Activated T-cell treated with anti-CD3 and anti-CD28 coated beads for 24 hours (primary cell): ENCODE measurements at places on chromosomes 5 and 9.
A peak's percentile ranks its signal among the peaks of the same experiment; 100 is the strongest.

DNA sequence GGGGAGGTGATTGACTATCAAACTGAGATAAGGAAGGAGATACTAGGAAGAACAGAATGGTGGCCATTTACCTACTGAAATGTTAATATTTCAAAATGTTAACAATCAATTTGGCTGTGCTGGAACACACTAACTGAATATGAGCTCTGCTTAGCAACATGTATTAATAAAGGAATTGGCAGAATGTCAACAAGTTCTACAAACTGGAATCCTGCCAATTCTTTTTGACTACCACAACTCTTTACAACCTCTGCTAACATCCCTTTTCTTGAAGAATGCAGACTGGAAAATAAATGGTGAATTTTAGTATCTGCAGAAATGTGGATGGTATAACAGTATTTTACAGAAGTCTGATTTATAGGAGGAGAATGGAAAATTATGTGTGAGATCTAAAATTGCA lies 446.4 kb downstream of the ISL1 start:
- no peak for DNase-seq

GRCh38 chr9:124664143-124664542 lies 107.0 kb downstream of the NR6A1 start:
- no peak for DNase-seq

GRCh38 chr5:95808686-95809413 lies 13.7 kb downstream of the GLRX start:
- DNase-seq, result peak; percentile 69

DNA sequence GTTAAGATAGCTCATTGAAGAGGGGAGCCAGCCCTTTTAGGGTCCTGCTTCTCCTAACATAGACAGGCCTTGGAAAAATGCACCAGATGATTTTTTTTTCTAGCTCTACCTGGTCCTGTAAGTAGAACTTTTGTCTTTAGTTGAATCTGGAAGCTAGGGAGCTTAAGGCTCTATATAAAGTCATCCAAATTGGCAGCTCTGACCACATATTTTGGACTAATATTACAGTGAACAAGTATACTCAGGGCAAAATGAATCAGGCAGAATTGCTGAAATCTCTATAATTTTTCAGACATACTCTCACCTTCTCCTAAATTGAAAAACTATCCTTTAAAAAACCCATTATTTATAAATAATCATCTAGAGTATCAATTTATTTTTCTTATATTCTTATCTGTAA lies 375.6 kb downstream of the OSTF1 start:
- no peak for DNase-seq

DNA sequence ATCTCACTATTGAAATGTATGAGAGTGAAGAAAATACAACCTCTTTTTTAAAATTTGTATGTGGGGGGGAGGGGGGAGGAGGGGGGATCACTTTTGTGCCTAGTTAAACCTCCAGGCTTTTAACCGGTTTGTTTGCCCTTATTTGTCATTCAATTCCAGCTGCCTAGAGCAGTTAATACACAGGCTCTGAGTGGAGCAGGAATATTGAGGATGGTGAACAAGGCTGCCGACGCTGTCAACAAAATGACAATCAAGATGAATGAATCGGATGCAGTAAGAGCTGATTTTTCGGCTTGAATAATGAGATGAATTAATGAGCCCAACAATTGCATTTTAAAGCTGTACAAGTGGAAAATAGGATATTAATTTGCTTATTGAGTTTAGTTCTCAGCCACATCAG lies 28.7 kb upstream of the SNX24 start:
- DNase-seq, result no peak

DNA sequence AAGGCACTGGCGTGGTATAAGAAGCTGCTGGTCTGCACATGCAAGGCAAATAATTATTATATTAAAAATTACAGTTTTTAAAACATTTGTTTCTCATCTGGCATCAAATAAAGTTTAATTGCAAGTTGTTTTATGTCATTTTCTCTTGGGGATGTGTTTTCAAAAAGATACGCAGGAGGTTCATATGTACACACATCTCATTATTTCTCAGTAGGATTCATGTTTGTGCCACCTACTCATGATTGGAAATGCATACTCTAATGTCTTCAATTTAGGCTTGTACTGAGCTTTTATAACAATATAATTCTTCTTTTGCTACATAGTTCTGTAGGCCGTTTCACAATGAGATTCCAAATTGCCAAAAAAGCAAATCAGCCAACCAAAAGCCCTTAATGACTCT lies 244.2 kb upstream of the MEF2C start:
- no peak for DNase-seq

DNA sequence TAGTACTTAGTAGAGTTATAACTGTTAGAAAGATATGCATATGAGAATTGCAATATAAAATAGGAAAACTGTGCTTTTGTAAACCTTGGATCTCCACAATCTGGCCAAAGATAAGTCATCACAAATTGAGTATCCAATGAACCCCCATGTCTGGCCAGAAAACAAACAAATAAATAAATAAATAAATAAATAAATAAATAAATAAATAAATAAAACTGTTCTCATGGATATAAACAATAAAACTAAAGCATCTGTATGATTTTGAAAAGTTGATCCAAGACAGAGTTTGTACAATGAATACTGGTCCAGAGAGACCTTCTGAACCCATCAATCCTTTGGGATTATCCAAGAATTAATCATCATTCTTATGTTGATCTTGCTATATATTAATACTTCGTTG lies 367.6 kb upstream of the CDH9 start:
- DNase-seq, result no peak

- DNase-seq, result no peak
These were observed 120.0 kb upstream of the ACOT12 start for GRCh38 chr5:81513982-81514381.

DNA sequence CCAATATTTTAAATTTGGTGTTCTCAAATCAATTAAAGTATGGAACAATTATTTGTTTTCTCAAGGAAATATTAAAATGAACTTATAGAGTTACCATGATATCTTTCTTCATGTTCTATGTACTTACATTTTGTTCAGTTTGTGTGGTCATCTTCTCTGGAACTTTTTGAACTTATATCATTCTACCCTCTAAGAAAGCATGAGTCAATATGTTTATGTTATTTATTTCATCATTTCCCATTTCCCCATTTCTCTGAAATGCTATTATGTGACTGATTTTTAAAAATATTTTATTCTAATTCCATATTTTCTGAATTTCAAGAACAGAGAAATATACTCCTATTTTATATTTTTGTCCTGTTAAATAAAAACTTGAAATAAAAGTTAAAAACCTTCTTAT lies 123.5 kb upstream of the ACOT12 start:
- DNase-seq, result no peak

DNA sequence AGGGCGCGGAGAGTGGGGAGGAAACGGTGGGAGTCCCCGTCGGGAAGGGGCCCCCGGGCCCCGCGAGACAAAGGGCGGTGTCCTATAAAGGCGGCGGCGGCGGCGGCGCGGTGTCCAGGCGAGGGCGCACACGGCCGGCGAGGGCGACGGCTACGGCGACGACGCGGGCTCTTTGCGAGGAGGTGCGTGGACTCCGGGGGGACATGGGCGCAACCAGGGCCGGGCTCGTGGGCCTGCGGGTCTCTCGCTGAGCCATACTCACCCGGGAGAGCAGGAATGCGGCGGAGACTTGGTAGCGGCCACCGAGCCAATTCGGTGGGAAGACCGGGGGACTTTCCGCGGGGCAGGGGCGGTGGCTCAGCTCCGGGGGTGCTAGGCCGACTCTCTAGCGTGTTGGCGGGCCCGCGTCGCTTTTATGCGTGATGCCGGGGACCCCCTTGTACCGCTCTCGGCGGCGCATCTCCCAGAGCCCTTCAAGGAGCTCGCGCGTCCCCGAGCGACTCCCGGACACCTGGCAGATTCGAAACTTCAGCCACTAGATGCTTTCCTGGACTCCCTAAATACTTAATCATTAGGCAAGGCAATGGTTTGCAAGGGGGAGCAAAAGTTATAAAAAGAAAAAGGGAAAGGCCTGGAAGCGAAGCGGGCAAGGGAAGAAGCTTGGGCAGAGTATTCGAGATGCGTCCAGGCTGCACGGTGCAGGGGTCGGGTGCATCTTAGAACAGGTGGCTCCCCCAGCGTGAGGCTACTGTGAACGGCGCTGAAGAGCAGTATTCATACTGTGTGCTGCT lies 5.9 kb upstream of the TAL2 start:
- no peak for DNase-seq

DNA sequence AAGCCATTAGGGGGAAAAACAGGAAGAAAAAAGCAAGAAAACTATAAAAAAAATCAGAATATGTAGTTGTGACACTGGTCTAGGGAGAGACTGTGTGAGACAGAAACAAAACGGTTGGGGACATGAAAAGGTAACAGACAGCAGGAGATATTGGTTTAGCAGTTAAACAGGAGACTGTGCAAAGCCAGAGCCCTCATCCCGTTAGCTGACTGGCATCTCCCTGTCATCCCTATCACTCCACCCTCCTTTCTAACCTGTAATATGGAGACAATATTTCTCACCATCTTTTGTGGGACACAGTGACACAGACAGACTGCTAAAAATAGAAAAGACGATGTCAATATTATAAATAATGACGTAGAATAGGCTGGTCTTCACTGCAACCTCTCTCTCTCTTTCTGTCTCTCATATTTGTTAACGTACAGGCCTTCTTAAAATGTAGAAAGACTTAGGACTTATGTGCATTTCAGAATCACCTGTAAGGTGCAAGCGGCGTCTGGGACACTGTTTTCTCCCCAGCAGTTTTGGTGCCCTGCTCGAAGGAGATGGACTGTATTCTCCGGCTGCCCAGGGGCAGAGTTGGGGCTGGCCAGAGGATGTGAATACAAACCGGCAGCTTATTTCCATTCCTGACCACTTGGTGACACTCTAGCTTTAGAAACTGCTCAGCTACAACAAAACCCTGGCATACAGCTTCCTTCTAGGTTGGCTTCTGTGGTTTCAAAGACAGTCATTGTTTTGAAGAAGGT lies 190.6 kb downstream of the MAT2B start:
- DNase-seq, result no peak

- no peak for DNase-seq
These were observed 10.4 kb upstream of the ZNF354B start for GRCh38 chr5:178849316-178849715.

DNA sequence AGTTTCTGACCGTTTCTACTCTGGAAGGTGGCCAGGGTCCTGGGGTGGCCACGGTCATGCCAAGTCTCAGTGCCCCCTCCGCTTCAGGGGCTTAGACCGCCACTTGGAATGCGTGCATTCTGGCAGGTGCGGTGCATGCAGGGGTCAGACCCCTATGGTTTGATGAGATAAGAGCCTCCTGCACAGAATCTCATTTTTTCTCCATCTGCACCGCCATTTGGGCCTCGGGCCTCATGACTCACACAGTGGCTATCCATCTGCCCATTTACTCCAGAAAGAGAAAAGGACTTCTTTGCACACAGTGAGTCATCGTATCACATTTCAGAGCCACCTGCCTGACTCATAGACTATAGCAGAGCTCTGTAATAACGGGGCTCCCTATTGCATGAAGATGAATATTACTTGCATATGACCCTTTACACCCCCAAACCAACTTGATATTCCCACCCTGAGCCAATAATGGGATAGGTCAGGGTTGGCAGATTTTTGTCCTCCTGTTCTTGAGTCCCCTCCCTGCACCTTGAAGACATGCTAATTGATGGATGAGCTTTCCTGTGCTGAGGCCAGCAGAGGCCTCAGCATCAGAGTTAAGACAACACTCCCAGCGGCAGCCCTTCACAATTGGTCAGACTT lies 157.4 kb downstream of the NR3C1 start:
- DNase-seq, result no peak

DNA sequence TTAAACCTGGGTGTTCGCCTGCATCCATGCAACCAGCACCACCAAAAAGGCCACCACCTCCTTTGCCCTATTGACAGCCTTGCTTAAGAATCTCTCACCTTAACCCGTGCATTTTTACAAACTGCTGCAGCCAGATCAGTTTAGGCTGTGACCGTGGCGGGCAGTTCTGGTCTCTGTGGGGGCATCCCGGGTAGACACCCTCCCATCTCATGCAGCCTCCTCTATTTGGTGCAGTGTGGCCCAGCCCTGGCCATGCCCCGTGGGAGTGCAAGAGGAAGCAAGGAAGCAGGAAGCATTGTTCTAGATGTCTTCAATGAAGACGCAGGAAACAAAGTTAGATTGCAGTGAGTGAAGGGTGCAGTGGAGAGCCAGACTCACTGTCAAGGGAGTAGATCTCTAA lies 108.8 kb upstream of the MVB12B start:
- DNase-seq, result no peak

DNA sequence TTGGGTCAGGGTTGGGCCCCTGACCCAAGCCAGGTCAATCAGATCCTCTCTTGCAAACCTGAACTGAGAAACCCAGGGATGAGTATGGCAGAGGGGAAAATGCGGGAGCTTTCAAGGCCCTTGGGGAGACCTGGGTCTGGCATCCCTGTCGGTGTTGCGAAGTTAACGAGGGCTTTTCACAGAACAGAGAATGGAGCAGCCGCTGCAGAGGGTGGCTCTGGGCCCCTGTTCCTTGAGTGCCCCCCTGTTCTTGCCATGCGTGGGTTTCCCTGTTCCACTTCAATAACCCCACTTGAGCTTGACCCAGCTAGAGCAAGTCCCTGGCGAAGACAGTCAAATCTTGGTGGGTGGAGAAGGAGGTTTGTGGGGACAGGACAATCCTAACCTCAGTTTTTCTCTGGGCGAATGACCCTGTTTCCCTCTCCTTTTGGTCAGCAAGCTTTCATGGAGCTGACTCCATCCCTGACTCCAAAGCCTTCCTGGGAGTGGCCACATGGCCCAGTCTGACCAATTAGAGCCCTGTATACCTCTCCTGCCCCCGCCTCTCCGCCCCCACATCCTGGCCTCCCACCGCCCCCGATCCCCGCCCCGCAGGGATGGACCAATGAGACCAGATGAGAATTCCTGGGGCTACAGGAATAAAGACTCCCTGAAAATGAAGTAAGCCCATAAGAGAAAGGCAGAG lies 2.9 kb upstream of the VDAC1 start:
- DNase-seq, result no peak

DNA sequence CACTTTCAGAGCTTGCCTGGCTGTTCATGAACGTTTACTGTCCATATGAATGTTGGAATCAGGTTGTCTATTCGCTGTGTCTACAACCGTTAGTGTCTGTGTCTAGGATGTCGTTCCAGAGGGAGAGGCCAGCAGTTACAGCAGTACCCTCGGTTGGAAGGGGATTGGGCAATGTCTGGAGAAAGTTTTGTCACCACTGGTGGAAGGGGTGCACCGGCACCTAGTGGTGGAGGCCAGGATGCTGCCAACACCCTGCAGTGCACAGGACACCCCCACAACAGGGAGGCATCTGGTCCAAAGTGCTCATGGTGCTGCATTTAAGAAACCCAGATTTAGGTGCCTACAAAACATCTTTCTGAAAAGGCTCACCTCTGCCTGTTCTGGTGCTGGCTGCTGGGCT lies 220.7 kb downstream of the FANCC start:
- DNase-seq, result no peak

GRCh38 chr5:141077826-141078225 lies 16.6 kb upstream of the PCDHB2 start:
- no peak for DNase-seq

- no peak for DNase-seq
These were observed 98.2 kb downstream of the TAF11L14 start for GRCh38 chr5:17732351-17732923.

- no peak for DNase-seq
These were observed 107.5 kb downstream of the PBX3 start for GRCh38 chr9:125854553-125855275.
